ENCODE measurements at places on chromosomes 2 and 18. TPM values are rescaled to one million over a fixed set of nuclear protein-coding genes. Genes with fewer than 3 reads are reported as not detected.

- DNase-seq: no peak
Observed at GRCh38 chr2:76849086-76849485, 673.1 kb downstream of the LRRTM4 start.

DNA sequence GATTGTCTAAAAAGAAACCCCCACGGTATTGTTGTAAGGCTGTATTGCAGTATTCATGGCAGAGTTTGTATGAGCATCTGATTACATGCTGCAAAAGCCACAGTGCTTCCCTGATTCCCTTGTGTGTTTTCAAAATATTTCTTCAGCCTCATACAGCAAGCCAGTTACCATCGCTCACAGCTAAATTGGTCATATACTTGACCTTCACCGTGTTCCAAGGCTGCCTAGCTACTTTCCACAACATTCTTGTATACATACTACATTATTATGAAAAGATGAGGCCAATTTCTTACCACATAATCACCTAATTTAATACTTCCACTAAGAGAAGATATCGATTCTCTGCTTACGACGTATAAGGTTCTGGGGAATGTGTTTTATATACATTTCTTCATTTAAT, 576.3 kb upstream of the CNTNAP5 start:
- DNase-seq: no peak

- DNase-seq: no peak
Observed at GRCh38 chr2:200041639-200042038, 86.3 kb downstream of the MAIP1 start.

DNA sequence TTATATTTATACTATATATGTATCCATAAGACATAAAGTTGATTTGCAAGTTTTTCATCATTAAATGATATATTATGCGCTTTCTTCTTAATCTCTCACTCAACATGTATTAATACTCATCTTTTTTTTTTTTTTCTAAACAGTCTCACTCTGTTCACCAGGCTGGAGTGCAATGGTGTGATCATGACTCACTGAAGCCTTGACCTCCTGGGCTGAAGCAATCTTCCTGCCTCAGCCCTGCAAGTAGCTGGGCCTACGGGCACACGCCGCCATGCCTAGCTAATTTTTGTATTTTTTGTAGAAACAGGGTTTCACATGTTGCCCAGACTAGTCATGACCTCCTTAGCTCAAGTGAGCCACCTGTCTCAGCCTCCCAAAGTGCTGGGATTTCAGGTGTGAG, 51.4 kb upstream of the MAP4K3 start:
- DNase-seq: no peak

- DNase-seq: no peak
Observed at GRCh38 chr2:85390941-85391669, 19.1 kb downstream of the CAPG start.

DNA sequence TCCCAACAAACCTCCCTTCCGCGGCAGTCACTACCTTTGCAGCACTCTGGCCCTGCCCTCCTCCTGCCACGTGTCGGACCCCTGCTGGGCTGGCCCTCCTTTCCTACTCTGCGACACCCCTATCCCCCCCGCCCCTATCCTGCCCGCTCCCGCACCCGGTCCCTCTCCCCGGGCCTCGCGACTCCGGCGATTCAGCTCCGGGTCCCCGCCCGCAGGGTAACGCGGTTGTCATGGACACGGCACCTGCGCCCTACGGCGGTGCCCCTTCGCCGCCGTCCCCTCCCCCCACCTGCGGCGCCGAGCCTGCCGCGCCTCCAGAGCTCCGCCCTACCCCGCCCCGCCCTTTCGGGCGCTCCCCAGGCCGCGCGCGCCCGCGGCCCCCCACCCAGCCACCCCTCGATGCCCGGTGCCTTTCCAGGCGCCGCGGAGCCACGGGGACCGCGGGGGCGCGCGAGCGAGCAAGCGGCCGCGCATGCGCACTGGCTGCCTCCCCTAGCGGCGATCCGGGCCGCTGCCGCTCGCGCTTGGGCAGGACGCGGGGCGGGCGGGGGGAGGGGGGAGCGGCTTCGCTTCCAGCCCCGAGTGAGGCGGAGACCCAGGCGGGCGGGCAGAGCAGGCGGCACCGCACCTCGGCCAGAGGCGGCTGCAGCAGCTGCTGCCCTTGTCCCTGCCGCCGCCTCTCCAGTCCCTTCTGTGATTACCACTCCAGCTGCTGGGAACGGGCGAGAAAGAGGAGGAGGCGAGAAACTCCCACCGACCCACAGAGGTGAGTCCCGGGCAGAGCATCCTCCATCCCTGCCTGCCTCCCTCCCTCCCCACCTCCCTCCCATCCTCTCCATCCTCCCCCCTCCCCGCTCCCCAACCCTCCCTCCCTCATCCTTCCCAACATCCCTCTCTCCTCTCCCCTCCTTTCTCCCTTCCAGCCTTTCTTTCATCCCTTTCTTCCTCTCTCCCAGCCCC, at the start of gene CTNNA2:
TSS of gene CTNNA2 (plus strand) at position 610 of the 960 bp plus-strand sequence.
- DNase-seq: no peak

GRCh38 chr18:41789001-41789400, 166.0 kb upstream of the PIK3C3 start:
- no peak for DNase-seq

DNA sequence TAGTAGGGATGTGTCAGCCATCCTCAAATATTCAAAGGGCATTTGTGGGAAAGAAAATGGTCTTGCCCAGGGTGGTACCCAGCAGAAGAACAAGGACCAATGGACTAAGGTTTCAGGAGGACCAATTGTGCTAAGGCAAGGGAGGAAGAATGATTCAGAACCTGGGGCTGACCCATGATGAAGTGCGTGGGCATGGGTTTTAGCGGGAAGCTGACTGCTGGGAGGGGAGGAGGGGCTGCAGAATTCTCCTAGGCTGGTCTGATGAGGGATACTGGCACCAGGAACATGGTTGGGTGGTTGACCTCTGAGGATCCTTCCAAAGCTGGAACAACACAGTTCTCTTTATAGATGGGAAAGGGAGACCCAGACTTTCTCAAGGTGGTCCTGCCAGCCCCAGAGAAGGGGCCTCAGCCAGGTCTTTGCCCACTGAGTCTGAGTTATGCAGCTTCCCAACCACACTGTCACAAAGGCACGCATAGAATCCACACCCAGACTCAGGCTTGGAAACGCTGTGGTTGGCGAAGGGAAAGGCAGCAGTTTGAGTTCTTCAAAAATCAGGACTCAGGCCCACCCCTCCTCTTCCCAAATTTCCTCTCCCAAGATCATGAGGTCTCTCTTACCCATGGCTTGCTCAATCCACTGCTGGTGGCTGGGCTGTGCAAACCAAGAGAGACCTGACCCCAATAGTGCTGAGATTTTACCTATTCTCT, 37.3 kb downstream of the MARCO start:
- no peak for DNase-seq

DNA sequence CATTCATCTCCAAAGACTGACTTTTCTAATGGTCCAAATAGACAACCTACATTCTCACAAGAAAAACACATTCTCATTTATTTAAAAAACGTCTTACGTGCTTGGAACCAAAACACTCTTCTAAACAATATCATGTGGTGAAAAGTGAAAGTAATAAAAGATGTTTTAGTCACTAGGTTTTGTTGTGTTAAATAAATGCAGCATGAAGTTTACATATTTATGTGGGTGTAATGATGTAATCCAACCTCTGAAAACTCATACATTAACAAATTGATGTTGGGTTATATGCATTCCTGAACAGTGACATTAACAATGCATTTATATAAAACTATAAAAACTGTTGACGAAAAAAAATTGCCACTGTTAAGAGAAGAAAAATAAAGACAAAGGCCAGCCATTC, 55.1 kb upstream of the ACVR2A start:
- DNase-seq: no peak

DNA sequence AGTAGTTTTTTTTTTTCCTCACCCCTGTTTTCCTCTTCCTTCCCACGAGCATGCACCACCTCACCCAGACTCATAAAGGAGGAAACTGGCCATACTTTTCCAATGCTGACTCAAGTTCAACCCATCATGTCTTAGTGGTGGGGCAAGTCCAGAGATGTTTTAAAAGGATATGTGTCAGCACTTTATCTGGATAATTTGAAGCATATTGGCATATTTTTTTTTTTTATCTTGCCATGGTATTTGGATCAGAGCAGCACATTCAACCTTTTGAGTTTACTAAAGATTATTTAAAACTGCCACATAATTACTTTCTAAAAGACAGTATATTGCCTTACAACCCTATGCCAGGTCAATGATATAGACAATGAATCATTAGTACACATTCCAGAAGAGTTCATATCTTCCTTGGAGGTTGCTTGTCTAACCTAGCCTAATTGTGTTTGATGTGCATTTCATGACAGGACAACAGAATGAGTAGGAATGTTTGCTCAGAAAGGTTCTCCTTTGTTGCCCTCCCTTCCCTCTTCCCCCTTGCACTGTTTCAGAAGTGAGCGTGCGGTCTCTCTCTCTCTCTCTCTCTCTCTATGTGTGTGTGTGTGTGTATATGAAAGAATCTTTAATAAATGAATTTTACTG, 950.7 kb upstream of the FAM98A start:
- no peak for DNase-seq

GRCh38 chr2:199191461-199191860, 266.3 kb downstream of the SATB2 start:
- DNase-seq: no peak

DNA sequence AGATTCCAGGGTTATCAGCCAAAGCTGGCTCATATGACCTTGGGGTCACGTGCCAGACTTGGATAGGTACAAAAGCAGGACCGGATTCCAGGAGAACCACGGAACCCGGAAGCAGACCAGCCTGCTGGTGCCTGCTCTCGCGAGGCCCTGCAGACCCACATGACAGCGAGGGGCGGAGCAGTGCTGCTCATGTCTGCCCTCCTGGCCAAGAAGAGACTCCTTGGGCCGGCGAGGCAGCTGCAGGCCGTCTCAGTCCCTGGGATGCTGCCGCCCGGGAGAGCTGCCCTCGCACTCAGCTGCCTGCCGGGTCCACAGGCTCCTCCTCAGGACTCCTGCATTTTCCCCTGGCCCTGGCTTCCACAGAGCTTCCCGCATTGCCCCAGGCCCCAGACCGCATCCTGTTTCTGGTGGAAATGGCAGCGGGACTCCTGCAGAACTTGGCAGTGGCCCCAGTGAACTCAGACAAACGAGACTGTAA, 739.5 kb downstream of the SOCS6 start:
- DNase-seq: no peak

DNA sequence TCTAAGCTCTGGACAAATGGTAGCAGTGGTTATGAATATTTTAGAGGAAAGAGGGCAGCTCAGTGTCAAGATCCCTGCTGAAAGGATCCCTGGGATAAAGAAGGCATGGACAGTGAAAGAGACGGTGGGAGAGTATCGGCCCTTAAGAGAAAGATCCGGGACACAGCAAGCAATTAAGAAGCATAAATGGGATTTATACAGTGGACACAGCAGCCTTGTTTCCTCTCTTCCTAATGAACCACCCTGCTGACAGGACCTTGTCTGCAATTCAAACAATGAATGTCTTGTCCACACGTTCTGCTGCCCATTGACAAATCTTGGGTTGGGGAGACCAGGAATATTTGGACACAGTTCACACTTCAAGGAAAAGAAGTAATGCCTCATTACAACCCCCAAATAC, 16.5 kb downstream of the CPLX4 start:
- DNase-seq: no peak

Gene AGXT
- total RNA-seq: not detected

Gene SLC8A1
- 8.2 TPM for total RNA-seq
